ENCODE measurements at places on chromosomes 3 and 15. TPM values are rescaled to one million over a fixed set of nuclear protein-coding genes. Genes with fewer than 3 reads are reported as not detected.

- no peak overlapping the region for H3K27ac ChIP-seq
- H3K36me3 ChIP-seq = no peaks in the 10 kb centered on the region
- H3K4me3 ChIP-seq = no peak overlapping the region
- peak; percentile 6 for DNase-seq
Observed at GRCh38 chr15:61444585-61444984, 215.5 kb upstream of the RORA start.

The SOX14 gene
- not detected for total RNA-seq

The MRPS25 gene
- 55.0 TPM for total RNA-seq

GRCh38 chr3:102163039-102163817 lies 271.6 kb upstream of the ZPLD1 start:
- H3K27me3 ChIP-seq = no peaks in the 10 kb centered on the region
- H3K4me3 ChIP-seq = no peak overlapping the region
- peaks cover 25% of the 10 kb centered on the region for H3K4me1 ChIP-seq
- no peaks in the 10 kb centered on the region for H3K36me3 ChIP-seq
- peak overlapping the region; percentile 6 for H3K27ac ChIP-seq

DNA sequence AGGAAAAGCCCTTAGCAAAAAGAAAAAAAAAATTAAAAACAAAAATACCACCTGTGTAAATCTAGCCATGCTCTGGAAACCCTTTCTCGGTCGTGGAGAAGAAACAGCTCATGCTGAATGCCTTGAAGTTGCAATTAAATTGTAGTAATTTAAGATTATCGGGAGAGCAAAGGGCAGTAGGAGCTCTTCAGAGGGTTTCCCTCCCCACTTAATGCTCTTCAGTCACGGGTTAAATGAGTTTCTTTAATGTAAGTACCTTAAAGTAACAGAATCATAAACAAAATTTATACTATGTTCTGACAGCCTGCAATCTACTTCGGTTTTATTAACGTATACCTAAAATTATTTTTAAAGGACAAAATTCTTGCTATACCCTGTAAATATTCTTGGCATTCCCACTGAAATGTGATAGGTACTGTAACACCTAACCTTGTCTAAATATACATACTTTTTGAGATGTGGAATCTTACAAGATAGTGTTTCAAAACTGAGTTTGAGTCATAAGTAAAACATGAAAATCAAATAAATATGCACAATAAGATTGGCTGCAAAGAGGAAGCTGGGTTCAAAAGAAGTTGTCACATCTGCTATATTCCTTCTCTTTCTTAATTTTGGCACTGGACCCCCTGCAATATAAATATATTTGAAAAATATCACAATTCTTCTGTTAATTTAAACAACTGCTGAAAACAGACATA lies 5.3 kb downstream of the FOXP1 start:
- no peak overlapping the region for H3K4me3 ChIP-seq
- no peak for DNase-seq
- H3K27ac ChIP-seq = peak overlapping the region; percentile 56
- H3K36me3 ChIP-seq = peaks cover 5% of the 10 kb centered on the region

The CEMIP gene
- total RNA-seq = not detected

GRCh38 chr3:14602006-14602803 lies 49.4 kb upstream of the CCDC174 start:
- no peaks in the 10 kb centered on the region for H3K36me3 ChIP-seq
- no peak overlapping the region for H3K27ac ChIP-seq
- H3K4me3 ChIP-seq = no peak overlapping the region
- peaks cover 3% of the 10 kb centered on the region for H3K4me1 ChIP-seq

DNA sequence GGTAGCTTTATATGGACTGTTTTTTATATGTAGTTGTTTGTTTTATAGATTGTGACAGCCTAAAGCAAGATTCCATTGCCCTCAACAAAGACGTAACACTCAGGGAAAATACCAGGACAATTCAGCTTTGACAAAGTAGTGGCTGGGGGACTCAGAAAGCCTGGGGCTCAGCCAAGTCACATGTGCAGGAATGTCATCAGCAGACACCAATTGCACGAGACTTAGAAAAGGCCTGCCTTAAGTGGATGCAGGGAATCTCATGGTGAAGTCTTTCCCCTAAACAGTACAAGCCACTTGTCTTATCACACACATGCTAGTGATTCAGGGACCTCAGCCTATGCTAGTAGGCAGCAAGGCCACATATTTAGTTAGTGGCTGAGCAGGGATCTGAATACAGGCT lies 381.8 kb upstream of the THBS1 start:
- no peak overlapping the region for H3K4me3 ChIP-seq
- H3K4me1 ChIP-seq = no peaks in the 10 kb centered on the region
- peaks cover 3% of the 10 kb centered on the region for H3K27me3 ChIP-seq
- no peak for DNase-seq
- H3K27ac ChIP-seq = no peak overlapping the region

DNA sequence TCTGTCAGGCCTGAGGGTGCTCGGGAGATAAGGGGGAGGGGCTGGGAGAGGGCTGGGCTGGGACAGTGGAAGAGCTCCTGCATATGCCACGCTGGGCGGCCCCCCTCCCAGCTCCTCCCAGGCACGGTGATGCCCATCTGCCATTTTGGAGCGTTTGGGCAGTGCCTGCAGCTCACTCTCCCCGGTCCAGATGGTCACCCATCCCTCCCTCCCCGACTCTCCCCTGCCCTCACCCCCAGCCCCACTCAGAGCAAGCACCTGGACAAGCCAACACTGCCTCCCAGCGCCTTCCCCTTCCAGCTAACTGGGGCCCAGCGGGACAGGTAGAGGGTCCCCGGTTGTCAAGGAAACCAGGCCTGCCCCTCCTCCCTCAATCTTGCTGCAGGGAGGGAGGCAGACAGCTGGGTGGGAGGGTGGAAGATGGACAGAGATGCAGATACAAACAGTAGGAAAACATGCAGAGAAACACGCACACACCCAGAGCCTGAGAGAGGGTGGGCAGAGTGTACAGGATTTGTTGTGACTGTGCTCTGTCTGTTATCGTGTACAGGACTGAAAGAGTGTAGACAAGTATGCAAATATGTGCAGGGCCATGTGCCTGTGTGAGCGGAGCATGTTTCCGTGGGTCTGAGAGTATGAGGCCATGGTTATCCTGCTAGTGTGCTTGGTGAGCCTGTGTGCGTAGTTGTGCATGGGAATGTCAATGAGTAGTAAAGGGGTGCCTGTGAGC lies 17.5 kb upstream of the CORO2B start:
- H3K4me3 ChIP-seq = no peak overlapping the region
- peaks cover 29% of the 10 kb centered on the region for H3K27me3 ChIP-seq

The ACTR8 gene
- total RNA-seq = 30.3 TPM

DNA sequence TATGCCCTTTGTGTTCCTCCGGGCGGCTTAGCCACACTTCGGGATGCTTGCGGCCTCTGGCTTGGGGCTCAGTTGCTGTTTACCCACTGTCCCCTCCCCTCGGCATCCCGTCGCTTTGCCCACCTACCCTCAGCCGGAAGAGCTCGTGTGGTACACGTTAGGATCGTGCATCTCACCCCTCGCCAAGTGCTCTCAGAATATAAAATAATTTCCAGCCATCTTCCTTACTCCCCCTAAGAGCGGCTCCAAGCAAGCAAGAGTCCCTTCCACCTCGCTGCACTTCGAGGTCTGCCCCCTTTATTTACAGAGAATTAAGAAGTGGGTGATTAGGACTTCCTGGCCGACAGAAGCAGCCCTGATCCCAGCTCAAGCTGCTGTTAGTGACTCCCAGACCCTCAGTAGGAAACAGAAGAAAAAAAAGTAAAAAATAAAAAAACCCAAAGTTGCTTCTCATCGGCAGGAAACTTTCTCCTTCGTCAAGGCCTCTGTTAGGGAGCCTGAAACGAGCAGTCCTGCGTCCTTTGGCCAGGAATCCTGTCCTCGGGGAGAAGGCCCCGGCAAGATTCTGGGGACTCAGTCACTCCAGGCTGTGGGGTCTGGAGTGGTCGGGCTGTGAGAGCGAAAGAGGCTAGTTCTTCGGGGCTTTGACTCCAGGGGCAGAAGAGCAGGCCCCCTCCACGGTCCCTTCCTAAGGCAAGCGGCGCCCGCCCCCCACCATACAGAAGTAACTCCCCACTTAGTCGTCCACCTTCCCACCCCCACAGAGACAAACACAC lies 3.0 kb downstream of the MEIS2 start:
- H3K27ac ChIP-seq = no peak overlapping the region
- H3K36me3 ChIP-seq = peaks cover 6% of the 10 kb centered on the region
- H3K4me1 ChIP-seq = peaks cover 43% of the 10 kb centered on the region
- H3K4me3 ChIP-seq = peak overlapping the region; percentile 65

The VEPH1 gene
- total RNA-seq = not detected

The SIDT1 gene
- total RNA-seq = 14.9 TPM

DNA sequence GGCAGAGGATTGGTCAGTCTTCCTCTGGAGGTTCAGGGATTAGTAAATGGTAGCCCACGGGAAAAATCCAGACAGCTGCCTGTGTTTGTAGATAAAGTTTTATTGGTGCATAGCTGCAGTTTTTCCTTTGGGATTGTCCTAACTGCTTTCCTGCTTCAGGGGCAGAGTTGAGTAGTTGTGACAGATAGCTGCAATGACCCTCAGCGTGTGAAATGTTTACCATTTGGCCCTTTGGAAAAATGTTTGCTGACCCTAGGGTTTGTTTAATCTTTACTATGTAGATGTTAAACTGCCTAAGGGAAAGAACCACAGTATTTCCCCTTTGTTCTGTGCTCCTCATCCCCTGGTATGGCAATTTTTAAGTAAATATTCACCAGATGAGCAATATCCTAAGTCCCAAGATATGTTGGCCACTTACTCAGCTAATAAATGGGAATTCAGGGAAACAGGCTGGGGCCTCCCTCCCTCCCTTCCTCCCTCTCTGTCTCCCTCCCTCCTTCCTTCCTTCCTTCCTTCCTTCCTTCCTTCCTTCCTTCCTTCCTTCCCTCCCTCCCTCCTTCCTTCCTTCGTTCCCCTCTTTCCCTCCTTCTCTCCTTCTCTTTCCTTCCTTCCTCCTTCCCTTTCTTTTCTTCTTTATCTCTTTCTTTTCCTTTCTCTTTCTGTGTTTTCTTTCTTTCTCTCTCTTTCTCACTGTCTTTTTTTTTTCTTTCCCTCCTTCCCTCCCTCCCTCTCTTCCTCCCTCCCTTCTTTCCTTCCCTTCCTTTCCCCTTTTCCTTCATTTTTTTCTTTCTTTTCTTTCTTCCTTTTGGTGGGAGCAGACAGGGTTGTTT lies 234.6 kb upstream of the BHLHE40 start:
- no peaks in the 10 kb centered on the region for H3K27me3 ChIP-seq
- H3K4me1 ChIP-seq = peaks cover 25% of the 10 kb centered on the region
- no peak overlapping the region for H3K27ac ChIP-seq
- no peak overlapping the region for H3K4me3 ChIP-seq

DNA sequence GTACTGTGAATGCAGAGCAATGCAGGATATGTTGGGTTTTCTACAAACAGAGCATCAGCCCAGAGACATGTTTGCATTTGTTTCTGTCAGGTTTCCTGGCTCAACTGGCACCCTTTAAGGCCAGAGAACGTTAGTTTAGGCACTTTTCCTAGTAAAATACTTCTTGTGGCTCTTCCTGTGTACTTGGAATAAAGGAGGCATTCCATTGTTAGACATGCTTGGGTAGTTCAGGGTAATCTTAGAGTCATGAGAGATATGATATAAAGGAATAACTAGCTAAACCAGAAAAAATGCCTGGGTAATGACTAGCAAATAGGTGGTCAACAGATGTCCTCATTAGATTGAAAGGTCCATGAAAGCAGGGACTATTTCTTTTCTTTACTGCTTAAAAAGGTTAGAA lies 60.4 kb upstream of the RBM5 start:
- DNase-seq = no peak
- H3K27me3 ChIP-seq = no peaks in the 10 kb centered on the region
- peaks cover 16% of the 10 kb centered on the region for H3K36me3 ChIP-seq
- no peak overlapping the region for H3K27ac ChIP-seq

The CNBP gene
- 500 TPM for total RNA-seq
